Central memory CD4-positive, alpha-beta T cell (primary cell): ENCODE measurements at places on chromosomes 4 and X.
A peak's percentile ranks its signal among the peaks of the same experiment; 100 is the strongest.

- no peak for DNase-seq
These were observed 53.0 kb upstream of the KLF3 start for GRCh38 chr4:38610966-38611431.

DNA sequence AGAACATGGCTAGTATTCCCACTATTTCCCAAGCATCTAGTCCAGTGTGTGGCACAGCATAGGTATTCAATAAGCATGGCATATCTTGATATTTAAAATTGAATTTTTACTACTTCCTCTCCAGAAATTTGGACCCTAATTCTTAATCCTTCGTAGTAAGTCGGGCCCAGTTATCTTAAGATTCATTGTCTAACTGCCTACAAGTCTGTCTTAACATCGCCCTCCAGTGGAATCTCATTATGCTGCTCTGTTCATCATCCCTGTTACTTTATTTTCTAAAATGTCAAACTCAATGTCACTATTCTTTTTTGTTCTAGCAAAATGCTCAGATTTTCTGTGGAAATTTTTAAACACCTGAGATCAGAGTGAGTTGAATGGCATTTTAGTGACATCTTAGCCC is 606.2 kb downstream of the KLHL13 start:
- DNase-seq, result no peak

- peak; percentile 63 for DNase-seq
These were observed 79.4 kb downstream of the FAM53A start for GRCh38 chr4:1604706-1605205.

GRCh38 chr4:137957806-137958205 is 284.3 kb downstream of the SLC7A11 start:
- DNase-seq, result no peak

- DNase-seq, result no peak
These were observed 71.1 kb upstream of the DDIT4L start for GRCh38 chr4:100261346-100261745.

GRCh38 chrX:84363051-84363450 is 139.2 kb downstream of the HDX start:
- no peak for DNase-seq

GRCh38 chr4:13024147-13025105 is 459.7 kb downstream of the RAB28 start:
- DNase-seq, result no peak

- DNase-seq, result no peak
These were observed 617.0 kb downstream of the MID1IP1 start for GRCh38 chrX:39418254-39418704.

DNA sequence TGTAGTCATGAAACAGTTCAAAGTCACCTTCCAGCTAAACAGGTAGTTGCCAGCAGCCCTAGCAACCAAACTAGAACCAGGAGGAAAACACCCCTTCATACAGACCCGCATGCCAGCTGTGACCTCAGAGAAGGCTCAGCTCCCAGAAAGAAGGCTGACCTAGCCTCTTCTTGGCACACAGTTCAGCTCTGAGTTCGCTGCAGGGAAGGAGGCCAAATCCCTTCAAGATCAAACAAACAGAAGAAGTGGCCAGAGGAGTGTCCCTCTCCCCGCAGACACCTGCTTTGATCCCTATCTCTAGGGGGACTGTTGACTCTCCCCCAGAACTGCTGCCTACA is 56.0 kb downstream of the HADH start:
- no peak for DNase-seq

- DNase-seq, result no peak
These were observed 174.3 kb upstream of the ANXA10 start for GRCh38 chr4:167918077-167918476.

GRCh38 chrX:49184294-49185281 is 1.6 kb downstream of the PRICKLE3 start:
- DNase-seq, result no peak

GRCh38 chr4:133759428-133759827 is 442.2 kb downstream of the PABPC4L start:
- DNase-seq, result no peak

DNA sequence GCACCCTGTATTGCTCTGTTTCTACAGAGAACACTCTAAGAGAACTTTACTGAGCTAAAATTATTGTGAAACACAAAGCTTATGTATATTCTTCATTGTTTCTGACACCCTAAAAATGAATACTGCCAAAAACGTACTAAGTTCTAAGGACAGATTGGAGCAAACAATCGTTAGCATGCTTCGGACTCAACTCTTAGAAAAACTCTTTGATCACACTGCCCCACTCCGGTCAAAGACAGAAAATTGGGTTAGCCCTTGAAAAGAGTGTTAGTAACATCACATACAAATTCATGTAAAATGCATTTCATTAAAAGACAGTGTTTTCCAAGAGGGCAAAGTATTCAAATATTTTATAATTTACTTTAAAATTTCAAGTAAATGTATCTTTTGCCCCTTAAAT is 177.4 kb downstream of the DCHS2 start:
- no peak for DNase-seq

GRCh38 chr4:179836179-179837075 is 2394.2 kb upstream of the AGA start:
- DNase-seq, result no peak

DNA sequence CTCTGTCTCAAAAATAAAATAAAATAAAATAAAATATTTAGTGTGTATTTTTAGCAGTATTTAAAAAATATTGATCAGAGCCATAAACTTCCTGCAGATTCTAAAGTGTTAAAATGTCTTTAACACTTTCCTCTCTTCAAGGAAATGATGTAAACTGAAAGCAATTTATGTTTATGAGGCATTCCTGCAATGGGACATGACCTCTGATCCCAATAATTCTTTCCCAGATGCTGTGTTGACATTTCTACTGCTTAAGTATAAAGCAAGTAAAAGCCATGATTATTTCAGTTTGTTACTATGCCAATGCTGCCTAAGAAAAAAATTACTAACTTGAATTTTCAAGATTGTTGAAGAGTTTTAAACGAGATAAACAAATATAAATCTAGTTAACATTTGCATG is 29.0 kb downstream of the COQ2 start:
- DNase-seq, result no peak

GRCh38 chr4:73741750-73742489 is 1.6 kb downstream of the CXCL8 start:
- no peak for DNase-seq

DNA sequence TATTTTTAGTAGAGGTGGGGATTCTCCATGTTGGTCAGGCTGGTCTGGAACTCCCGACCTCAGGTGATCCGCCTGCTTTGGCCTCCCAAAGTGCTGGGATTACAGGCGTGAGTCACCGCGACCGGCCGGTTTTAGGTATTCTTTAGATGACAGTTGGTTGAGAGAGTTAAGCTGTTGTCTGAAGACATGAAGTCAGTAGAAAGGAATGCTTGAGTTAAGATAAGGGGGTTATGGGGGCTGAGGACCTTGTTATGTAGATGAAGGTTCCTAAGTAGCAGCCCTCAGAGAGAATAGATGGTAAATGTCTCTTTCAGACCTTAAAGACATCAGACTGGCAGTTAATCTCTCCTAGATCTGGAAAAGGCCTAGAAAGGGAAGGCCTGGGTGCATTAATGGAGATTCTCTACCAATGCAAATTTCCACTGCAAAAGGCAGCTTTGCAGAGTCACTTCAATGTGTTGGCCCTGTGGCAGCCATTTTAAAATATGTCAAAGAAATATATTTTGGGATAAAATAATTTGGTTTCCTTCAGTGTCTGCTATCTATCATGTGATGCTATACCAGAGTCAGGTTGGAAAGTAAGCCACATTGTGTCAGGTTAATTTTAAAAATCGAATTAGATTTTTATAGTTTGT is 6.4 kb upstream of the ZNF674 start:
- no peak for DNase-seq

GRCh38 chrX:111123125-111123524 is 27.1 kb downstream of the PAK3 start:
- DNase-seq, result no peak

GRCh38 chr4:116275006-116275405 is 810.4 kb downstream of the TRAM1L1 start:
- no peak for DNase-seq

DNA sequence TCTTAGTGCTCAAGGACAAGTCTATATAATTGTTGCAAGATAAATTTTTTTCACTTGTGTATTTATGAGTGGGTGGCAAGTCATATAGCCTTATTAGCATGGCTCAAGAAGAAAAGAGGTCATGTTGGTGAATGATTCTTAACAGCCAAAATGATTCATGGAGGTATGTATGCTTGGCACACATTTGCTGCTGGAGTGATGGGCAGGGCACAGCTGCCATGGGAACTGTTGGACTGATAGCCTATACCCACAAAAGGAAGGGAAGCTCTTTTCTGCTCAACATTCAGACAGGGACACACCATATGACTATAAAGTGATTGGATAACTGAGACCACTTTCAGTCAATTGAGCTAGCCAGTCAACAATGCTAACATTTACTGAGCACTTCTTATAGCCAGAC is 46.8 kb upstream of the PITX2 start:
- DNase-seq, result no peak

DNA sequence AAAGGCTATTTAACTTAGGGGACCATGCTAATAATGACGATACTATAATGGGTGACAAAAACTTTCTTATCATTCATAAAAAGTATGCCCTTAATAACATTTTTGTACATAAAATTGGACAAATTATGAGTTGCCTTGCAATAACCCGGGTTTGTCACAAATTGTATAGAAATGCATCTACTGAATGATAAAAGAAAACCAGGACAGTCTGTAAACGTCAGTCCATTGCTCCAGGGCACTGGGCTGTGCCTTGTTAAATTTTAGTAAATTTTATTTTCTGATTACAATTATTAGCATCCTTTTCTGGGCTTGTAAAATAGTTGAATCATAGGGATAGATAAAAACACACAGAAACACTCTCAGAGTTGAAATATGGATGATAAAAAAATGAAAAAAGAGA is 778.3 kb downstream of the RAPGEF2 start:
- DNase-seq, result no peak

GRCh38 chrX:40009462-40009851 is 88.3 kb downstream of the BCOR start:
- no peak for DNase-seq

DNA sequence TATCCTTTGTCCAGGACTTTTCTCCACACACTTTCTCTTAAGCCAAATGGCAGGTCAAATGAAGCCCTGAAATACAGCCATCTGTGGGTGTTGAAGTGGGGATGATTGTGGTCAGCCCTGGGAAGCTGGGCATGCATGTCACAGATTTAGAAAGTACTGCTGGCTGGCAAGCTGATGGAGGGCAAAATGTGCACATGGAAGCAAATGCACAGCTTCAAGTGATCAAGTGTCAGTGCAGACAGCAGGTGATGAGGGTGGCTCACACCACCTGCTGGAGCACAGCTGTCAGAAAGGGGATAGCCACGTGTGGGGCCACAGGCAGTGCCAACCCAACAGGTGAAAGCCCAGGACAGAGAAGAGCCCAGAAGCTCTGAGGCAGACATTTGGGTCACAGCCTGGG is 40.3 kb upstream of the ATXN3L start:
- no peak for DNase-seq
